HL-60 (cell line): ENCODE measurements at places on chromosomes 16 and 17.

GRCh38 chr16:47284999-47285398 lies 141.3 kb upstream of the NETO2 start:
- no peak for DNase-seq

GRCh38 chr17:57749701-57750100 lies 4.6 kb upstream of the CCDC182 start:
- no peak for DNase-seq

GRCh38 chr17:20852239-20852989 lies 190.4 kb downstream of the USP22 start:
- DNase-seq, result peak; percentile 31

DNA sequence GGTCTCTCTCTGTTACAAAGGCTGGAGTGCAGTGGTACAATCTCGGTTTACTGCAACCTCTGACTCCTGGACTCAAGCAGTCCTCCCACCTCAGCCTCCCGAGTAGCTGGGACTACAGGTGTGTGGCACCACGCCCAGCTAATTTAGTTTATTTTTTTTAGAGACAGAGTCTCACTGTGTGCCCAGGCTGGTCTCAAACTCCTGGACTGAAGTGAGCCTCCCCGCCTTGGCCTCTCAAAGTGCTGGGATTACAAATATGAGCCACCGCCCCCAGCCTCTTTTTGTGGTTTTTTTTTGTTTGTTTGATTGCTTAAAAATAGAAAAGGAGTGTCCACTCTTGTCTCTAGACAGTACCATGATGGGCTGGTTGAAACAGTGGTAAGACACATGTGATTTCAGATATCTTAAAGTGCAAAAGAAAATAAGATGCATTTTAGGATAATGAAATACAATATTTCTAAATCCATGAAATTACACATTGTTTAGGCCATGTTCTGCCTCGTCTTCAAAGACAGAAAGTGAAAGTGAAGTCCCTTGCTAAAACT lies 27.4 kb downstream of the KIAA0513 start:
- DNase-seq, result no peak

- peak; percentile 69 for DNase-seq
Measured at GRCh38 chr16:1543085-1543896, 9.8 kb downstream of the TMEM204 start.

DNA sequence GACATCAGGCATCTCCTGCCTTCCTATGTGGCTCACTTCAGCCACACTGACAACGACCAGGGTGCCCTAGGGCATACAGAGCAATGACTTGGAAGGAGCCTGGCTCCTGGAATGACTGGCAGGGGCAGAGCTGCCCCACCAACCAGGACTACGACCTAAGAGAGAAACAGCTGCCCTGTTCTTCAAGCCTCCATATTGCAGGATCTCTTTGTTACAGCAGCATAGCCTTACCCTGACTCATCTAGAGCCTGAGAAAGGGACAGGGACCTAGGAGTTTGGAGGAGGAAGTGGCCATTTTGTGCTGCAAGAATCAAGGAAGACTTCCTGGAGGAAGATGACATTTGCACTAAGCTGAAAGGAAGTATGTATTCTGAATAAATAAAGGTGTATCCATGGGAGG lies 49.6 kb downstream of the GSG1L start:
- DNase-seq, result no peak

- peak; percentile 41 for DNase-seq
Measured at GRCh38 chr16:81071805-81072204, 5.2 kb downstream of the C16orf46 start.

- DNase-seq, result no peak
Measured at GRCh38 chr17:4537451-4538235, 17.5 kb downstream of the MYBBP1A start.

DNA sequence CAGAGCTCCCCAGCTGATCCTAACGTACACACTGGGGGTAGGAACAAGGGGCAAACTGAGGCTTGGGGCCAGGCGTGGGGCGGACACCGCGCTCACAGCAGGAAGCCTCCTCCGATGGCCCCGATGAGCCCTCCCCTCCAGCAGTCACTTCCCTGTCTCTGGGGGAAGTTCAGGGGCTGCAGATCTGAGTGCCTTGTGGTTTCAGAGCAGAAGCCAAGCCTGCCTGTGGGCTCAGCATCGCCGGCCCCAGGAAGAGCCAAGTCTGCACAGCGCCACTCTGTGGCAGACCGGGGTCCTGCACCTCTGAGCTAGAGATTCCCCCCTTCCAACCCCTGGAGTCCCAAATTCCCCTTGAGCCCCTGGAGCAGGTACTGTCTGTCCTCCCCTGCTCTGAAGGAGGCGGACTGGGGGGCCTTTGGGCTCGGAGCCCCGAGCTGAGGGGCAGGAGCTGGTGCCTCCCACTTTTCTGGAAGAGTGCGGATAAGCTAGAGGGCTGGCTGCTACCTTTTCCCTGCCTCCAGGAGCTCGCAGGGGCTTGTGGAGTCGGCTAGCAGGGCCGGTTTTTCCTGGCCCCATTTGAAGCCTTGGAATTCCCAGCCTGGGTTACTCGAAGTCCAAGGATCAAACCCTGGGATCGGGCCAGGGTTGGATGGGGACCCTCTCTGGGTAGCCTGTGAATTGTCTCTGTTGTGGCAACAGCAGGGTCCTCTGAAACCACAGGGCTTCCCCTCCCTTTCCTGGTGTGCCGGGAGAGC lies 2.9 kb downstream of the GSE1 start:
- DNase-seq, result peak; percentile 91

GRCh38 chr17:72158895-72159885 lies 38.4 kb downstream of the SOX9 start:
- no peak for DNase-seq

- DNase-seq, result peak; percentile 55
Measured at GRCh38 chr16:54931120-54932014, 702 bp downstream of the IRX5 start.

GRCh38 chr16:51968749-51969148 lies 578.2 kb downstream of the TOX3 start:
- DNase-seq, result no peak

GRCh38 chr17:15926039-15926740 lies 18.7 kb upstream of the ADORA2B start:
- no peak for DNase-seq

- no peak for DNase-seq
Measured at GRCh38 chr16:4876646-4877379, 29.5 kb downstream of the UBN1 start.

GRCh38 chr16:11576427-11577289 lies 10.1 kb downstream of the LITAF start:
- no peak for DNase-seq

- no peak for DNase-seq
Measured at GRCh38 chr17:27993723-27994310, 48.7 kb upstream of the NLK start.

DNA sequence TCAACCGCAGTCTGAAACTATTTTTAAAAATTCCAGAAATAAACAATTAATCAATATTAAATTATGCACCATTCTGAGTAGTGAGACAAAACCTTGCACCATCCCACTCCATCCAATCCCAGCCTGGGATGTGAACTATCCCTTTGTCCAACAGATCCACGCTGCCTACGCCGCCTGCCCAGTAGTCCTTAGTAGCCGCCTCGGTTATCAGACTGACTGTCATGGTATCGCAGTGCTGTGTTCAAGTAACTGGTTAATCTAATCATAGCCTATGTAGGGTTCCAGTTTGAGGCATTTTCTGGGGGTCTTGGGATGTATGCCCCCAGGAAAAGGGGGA lies 437.7 kb downstream of the HS3ST3B1 start:
- DNase-seq, result no peak

- no peak for DNase-seq
Measured at GRCh38 chr16:65657071-65657494, 535.2 kb upstream of the CDH11 start.
